GF-D8 (cell line): ENCODE measurements at places on chromosomes 7 and 10.

DNA sequence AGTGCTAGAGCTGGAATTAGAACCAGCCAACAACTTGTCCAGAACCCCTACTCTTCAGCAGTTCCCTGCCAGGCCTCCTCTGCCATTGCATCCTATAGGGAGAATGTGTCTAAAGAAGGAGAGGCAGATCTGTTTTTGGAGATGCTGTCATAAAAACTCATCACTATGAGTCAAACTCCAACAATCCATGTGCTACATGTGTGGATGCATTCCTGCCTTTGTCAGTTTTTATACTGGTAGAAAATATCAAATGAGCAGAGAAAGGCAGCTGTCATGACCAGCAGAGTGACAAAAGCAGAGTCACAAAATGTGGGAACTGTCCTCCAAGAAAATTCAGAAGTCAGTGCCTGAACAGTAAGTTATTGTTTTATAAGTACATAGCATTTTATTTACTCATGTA lies 93.0 kb downstream of the ABLIM1 start:
- no peak for DNase-seq

- DNase-seq: no peak
These were observed 14.0 kb upstream of the BLNK start for GRCh38 chr10:96285331-96285752.

GRCh38 chr7:14850039-14850438 lies 52.5 kb downstream of the DGKB start:
- no peak for DNase-seq

DNA sequence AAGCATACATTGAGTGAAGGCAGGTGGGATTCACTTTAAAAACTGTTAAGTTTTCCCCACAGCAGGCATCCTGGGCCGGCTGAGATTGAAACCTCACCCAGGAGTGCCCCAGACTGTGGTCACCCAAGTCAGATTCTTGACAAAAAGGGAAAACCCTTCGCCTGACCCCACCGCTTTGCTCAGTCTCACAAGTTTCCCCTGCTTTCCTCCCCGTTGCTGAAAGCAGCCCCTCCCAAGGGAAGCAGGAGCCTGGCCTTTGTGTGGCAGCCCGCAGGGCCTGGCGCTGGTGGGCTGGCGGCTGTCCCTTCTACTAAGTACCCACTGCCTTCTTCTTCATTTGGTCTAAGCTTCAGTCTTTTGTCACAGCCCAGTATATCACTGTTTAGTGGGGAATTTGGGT lies 16.0 kb downstream of the RNF32 start:
- DNase-seq: no peak

GRCh38 chr7:80843018-80843677 lies 75.7 kb downstream of the SEMA3C start:
- no peak for DNase-seq

- no peak for DNase-seq
These were observed 28.6 kb downstream of the RPS24 start for GRCh38 chr10:78062296-78062695.

DNA sequence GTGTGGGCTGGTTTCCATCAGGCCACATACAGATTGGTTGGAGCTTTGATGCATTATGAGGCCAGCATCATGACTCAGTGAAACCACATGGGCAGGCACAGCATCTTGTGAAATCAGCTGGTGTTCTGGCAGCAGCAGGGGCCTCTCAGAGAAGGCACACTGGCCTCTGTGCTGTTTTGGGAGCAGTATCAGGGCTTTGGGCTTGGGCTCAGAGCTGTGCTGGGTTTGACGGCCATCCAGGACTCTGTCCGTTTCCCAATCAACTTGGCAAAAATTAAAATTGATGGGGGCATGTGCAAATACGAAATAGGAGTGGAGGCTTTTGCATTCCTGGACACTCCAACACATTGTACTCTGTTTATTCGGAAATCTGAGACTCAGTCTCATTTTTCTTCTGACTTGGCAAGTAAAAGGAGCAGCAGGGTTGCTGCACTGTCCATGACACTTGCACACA lies 190.9 kb downstream of the BMPER start:
- no peak for DNase-seq

- DNase-seq: no peak
These were observed 33.3 kb downstream of the COX15 start for GRCh38 chr10:99698504-99699080.

GRCh38 chr10:101033276-101033675 lies 2.2 kb downstream of the SFXN3 start:
- DNase-seq: no peak

GRCh38 chr10:72173619-72174296 lies 42.1 kb upstream of the ANAPC16 start:
- no peak for DNase-seq

DNA sequence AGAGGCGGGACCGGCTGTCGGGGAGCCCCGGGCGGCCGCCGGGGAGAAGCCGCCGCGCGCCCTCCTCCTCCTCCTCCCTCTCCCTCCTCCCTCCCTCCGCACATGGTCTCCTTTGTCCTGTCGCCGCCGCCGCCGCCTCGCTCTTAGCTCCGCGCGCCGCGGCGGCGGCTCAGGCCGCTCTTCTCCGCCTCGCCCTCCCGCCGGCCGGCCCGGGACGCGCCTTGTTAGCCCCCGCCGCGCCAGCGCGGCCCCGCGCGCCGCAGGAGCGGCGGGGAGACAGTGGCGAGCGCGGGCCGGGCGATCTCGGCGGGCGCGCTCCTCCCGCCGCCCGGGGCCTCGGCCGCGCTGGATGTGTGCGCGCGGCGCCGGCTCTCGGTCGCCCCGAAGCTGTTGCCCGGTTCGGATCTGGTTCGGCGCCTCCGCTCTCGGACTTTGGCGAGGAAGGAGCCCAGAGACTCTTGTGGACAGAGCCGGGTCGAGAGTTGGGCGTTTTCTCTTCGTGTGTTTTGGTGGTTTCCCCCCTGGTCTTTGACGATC lies 437.4 kb upstream of the GALNT17 start:
- DNase-seq: no peak

DNA sequence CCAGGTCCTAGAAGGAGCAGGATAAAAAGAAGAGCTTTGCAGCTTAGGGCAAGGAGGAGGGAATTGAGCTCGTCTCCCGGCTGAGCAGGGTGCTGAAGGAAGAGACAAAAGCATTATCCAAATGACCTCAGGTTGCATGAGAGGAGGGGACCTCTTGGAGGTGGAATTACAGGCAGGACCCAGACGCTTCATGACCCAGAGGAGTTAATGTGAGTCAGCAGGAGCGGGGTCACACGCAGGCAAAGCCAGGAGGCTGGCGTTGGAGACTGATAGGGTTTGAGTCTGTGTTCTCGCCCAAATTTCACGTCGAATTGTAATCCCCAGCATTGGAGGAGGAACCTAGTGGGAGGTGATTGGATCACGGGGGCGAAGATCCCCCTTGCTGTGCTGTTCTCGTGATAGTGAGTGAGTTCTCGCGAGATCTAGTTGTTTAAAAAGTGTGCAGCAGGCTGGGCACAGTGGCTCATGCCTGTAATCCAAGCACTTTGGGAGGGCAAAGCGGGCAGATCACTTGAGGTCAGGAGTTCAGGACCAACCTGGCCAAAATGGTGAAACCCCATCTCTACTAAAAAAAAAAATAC lies 63.7 kb upstream of the AUTS2 start:
- DNase-seq: no peak

GRCh38 chr7:19928247-19928646 lies 154.8 kb upstream of the TMEM196 start:
- no peak for DNase-seq

- no peak for DNase-seq
These were observed 51.0 kb upstream of the NPS start for GRCh38 chr10:127498087-127498486.

DNA sequence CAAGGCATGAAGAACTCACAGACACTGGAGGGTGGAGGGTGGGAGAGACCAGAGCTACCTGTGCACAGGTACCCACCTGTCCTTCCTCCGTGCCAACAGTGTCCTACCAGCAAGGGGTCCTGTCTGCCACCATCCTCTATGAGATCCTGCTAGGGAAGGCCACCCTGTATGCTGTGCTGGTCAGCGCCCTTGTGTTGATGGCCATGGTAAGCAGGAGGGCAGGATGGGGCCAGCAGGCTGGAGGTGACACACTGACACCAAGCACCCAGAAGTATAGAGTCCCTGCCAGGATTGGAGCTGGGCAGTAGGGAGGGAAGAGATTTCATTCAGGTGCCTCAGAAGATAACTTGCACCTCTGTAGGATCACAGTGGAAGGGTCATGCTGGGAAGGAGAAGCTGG lies 21.8 kb downstream of the PRSS2 start:
- DNase-seq: no peak

DNA sequence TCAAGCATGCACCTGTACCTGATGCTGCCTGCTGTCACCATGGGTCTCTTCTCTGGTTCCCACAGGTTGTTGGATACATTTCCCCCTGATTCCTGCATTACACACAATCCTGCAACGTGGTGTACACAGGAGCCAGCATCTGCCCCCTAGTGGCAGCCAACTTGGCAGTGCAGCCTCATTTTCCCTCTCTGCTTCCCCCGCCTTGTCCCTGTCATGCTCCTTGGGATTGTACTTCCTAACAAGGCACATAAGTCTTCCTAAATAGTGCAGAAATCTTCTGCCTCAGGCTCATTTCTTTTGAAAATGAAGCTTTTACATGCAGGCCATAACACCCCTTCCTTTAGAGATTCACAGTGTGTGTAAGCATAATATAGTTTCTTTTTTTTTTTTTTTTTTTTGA lies 387.5 kb downstream of the CCSER2 start:
- no peak for DNase-seq

- DNase-seq: no peak
These were observed 7.0 kb downstream of the GPRIN2 start for GRCh38 chr10:46549171-46550075.

GRCh38 chr10:69911613-69912528 lies 110.2 kb downstream of the COL13A1 start:
- no peak for DNase-seq

GRCh38 chr10:33416209-33416608 lies 81.7 kb upstream of the NRP1 start:
- DNase-seq: no peak

DNA sequence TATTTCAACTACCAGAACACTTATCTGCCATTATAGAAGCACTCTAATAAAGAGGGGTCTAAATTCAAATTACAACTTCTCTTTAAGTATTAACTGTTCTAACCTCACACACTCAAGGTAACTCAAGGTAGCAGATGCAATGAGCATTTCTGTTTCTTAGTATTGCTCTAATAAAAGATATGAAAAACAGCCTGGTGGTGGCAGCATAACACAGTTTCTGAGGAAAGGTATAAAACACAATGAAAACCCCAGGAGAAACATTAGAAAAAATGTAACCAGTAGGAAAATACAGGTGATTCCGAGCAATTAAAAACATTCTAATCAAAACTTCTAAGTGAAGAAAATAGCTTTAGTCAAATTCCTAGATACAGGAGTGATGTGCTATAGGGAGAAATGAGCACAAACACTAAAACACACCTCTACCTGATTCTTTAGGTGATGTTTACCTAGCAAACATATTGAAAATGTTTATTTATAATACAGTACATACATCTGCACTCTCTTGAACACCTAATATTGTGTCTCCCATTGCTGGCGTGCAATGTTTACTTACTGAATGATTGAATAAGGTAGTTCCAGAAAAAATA lies 3.5 kb downstream of the MKRN1 start:
- DNase-seq: peak; percentile 4

- DNase-seq: no peak
These were observed 42.0 kb upstream of the CELF2 start for GRCh38 chr10:10975647-10976046.

- DNase-seq: no peak
These were observed 259.7 kb downstream of the MTERF1 start for GRCh38 chr7:91620827-91621226.

GRCh38 chr7:37448011-37448635 lies 541 bp downstream of the ELMO1 start:
- no peak for DNase-seq
